ENCODE measurements at places on chromosomes 2 and 18.

GRCh38 chr2:74146929-74147726 is 584 bp downstream of the BOLA3 start:
- peak; percentile 14 for DNase-seq

GRCh38 chr2:72255540-72255939 is 107.9 kb upstream of the CYP26B1 start:
- no peak for DNase-seq

DNA sequence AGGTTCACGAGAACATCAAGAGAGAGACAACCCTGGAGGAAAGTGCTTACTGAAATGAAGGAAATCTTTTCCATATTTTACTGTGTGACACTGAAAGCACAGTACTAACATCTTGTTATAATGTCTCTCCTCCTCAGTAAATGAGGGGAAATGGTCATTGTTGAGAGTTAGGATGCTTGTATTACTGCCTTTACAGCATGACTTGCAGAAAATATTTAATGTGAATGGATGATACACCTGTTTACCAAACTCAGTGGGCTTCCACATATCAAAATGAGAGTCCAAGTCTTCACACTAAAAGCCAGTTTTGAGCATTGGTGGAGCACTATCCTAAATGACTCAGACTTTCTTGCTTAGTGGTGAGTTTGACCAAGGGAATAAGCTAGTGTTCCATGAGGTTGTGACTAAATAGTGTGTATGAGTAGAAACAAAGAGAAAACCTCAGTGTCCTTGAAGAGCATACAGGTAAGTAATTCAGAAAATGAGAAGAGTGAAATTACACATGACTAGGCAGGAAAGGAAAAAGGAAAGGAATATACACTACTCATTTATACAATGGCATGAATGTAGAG is 930.7 kb upstream of the CELF4 start:
- DNase-seq = no peak

GRCh38 chr2:136359121-136359965 is 241.4 kb upstream of the CXCR4 start:
- no peak for DNase-seq

DNA sequence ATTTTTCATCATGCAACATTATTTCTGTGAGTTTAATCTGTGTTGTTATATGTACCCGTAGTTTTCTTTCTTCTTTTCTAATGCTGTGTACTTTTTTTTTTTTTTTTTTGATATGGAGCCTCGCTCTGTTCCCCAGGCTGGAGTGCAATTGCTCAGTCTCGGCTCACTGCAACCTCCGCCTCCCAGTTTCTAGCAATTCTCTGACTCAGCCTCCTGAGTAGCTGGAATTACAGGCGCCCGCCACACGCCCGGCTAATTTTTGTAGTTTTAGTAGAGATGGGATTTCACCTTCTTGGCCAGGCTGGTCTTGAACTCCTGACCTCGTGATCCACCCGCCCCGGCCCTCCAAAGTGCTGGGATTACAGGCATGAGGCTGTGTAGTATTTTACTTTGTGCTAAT is 155.4 kb downstream of the GALR1 start:
- DNase-seq = no peak

Measured in fibroblast of skin of scalp (primary cell).